Activated gamma-delta T cell treated with Interleukin-2 at 50 U/mL for 16 hours (primary cell): ENCODE measurements at places on chromosomes 5 and 9.

- DNase-seq, result no peak
These were observed 88.4 kb upstream of the GRAMD2B start for GRCh38 chr5:126334760-126335159.

DNA sequence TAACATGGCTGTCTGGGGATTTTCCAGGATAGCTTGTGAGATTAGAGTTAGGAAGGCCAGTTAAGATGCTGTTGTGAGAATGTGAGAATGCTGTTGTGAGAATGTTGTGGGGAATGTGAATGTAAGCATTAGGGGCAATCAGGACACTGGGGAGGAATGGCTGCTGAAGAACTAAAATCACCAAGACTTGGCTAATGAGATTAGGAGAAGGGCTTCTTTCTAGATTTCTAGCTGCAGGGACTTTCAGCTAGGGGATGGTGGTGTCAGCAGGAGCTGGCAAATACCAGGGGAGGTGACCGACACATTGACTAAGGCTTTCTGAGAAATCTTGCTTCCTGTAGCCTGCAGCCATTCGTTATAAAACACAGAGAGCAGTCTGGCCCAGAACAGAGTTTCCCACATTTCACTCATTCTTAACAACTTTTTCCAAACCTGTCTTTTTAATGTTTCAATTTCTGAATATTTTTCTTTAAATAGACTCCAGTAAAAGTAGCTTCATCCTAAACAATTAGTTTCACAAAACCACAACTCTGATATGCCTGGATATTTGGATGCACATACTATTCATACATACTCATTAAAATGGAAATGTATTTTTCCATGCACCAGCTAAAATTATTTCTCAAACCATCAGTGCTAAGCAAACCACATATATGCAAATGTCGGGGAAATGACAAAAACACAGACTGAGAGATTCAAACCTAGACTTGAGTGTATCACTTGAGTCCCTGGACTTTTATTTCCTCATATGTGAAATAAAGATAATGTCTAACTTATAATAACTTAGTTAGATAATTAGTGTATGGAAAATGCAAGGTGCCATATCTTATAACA lies 89.3 kb upstream of the TNC start:
- no peak for DNase-seq

DNA sequence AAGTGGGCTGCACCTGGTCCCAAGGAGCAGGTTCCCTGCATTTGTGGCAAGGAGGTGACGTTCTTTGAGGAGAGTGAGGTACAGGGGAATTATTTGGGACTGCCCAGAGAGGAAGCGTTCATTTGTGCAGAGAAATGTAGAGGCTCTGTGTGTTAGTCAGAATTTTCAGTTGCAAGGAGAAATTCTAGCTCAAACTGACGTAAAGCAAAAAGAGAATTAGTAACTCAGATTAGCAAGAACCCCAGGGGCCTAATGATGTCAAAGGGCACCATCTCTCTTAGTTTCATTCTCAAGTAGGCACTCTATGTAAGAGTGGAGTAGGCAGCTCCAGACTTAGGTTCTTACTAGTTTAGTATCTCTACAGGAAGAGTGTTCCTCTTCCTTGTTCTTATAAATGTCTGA lies 2.4 kb upstream of the TXN start:
- no peak for DNase-seq

GRCh38 chr5:168697034-168697720 lies 118.0 kb upstream of the PANK3 start:
- DNase-seq, result no peak

DNA sequence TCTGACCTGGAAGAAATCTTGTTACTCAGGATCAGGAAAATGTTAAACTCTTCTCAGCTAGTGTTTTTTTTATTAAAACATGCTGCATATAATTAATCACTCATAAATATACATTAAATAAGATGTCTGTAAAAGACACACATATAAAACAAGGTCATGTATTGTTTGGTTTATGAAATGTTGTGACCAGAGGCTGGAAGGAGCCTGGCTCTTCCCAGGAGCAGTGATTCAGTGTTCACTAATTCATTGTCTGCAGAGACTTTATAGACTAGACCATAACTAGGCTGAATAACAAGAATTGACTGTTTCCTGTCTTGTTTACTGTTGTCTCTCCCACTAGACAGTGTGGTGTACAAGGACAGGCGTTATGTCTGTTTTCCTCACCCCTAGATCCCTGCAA lies 49.1 kb upstream of the ANKRD55 start:
- no peak for DNase-seq

DNA sequence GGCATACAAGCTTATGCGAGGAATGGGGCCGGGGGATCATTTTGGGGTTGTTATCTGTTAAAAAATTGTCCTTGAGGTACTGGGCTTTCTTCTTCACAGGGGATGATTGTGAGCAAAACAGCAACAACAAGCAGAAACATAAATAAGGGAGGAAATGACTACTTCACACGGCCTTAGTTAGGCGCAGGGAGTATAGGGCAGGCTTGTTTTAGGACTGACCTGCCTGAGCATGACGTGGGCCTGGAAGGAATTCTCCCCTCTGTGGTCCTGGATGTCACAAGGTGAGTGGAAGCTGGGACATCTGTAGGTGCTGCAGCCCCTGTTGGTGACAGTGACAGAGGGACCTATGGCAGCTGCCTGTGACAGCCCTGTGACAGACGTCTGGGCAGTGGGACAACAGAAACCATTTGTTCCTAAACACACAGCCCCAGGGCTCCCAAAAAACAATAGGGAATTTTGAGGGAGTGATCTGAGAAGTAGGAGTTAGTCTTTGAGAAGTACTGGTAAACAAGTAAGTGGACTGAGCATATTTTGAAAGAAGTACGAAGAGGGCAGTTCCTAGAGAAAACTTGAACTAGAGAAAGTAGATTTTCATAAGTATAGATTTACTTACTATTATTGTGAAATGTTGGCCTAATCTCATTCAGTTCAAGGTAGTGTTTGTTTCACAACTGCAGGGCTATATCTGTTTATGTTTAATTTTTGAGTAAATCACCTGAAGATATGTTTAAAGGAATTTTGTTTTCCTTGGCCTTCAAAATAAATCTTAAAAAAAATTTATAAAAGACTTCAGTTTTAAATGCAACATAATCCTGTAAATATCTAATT lies 113.1 kb downstream of the KDM4C start:
- DNase-seq, result no peak

DNA sequence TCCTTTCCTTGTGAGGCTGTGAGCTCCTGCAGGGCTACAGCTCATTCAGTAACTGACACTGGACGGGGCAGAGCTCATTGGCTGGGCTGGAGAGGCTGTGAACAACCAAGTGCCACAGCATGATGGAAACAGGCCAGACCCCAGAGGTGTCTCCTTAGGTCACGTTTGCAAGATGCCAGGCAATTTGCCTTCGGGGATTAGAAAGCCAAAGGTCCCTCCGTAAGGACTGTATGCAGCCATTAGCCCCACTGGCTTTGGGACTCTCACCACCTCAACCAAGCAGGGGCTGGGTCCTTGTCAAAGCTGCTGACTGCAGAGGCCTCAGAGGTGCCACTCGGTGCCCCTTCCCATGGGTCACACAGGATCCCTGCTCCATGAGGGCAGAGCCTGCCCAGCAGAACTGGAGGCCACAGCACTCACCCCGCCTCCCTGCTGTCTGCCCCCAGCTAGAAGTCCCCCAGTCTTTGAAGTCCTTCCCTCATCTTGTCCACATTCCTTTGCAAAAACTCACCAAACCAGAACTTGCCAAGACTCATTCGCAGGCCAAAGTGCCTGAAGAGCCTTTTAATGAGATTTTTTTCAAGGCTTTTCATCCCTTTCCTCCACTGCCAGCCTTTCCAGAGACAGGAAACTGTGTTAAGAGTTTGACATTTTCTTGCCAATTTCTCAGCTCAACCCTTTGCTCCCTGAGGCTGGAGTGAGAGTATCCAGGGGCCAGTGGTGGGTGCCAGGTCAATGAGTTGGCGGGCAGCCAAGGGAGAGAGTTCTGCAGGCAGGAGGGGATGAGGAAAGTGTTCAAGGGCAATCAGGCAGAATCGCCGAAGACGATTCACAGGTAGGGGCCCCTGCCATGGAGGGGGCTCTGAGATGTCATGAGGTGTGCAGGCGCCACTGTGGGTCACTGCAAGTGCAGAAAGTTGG lies 39.7 kb upstream of the SLC25A51 start:
- DNase-seq, result no peak

- no peak for DNase-seq
These were observed 271.2 kb downstream of the EDIL3 start for GRCh38 chr5:84113246-84114105.

DNA sequence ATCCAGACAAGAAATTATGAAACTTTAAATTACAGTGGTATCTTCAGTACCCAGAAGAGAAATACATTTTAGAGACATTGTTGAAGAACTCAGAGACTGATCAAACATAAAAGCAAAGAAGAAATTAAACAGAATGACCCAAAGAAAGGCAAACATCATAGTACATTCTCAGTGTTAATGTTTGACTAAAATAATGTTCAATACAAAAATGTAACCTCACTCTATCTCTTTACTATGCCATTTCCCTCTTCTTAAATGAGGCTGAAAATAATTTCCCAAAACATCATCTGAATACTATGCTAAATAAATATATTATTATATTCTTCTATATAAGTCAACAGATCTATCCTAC lies 22.8 kb downstream of the TMEM161B start:
- DNase-seq, result no peak

DNA sequence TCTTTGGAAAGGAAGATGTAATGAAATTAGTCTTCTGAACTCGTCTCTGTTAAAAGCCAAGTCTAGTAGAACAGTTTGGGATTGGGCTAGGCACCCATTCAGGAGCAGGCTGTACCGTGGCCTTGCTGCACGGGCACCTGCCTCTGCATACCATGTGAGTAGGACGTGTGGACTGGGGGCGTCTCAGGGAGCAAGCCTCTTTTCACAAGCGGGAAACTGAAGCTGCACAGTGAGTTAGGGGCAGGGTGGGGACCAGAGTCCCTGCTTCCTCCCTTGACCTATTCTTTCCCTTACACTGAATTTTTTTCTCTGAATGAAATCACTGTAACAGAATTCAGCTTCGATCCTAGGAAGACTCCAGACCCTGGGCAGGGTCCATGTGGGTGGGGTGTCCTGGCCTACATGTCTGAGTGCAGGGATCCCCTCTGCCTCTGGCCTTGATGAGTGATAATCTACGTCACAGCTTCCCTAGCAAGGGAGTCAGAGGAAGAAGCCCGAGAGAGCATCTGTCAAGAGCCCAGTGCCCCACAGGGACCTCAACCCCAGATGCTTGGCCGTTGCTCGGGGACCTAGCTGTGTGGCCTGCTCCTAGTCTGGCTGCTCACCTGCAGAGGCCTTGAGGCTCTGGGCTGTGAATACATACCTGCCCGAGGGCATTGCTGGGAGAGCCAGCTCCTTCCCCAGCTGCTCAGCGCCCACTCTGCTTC lies 15.1 kb downstream of the PHF2 start:
- no peak for DNase-seq

DNA sequence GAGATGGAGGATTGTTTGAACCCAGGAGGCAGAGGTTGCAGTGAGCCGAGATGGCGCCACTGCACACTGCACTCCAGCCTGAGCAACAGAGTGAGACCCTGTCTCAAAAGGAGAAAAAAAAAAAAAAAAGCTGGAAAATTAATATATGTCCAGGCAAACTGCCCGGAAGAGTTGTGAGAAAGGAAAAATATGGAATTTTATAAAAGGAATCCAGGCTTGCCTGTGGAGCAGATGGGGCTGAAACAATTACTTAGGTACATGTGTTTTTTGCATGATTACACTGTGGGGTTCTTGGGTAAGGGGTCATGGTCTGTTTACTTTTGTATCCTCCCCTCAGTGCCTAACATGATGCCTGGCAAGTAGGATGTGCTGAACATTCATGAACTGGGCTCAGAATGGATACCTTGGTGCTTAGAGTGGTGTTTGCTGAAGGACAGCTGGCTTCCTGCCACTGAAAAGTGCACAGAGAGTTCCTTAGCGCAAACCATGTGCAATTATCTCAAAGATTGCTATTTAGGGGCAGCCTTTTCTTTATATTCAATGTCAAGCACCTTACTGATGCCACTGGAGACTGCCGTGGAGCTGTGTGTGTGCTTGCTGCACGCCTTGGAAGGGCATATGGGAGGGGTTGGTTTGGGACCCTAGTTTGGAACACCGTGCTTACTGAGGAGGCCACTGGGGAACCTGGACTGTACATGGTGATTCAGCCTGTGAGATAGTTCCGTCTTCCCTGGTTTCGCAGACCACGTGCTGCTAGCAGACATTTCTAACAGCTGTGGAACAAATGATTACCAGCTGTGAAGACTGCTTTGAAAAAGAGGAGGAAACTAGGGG lies 78.4 kb downstream of the MAP1B start:
- DNase-seq, result no peak

GRCh38 chr9:98861781-98862504 lies 54.5 kb downstream of the GALNT12 start:
- DNase-seq, result no peak

GRCh38 chr9:120212153-120212852 lies 367.7 kb downstream of the CDK5RAP2 start:
- no peak for DNase-seq

GRCh38 chr9:582775-583174 lies 258.7 kb upstream of the DMRT1 start:
- DNase-seq, result no peak

GRCh38 chr5:60533789-60534188 lies 166.2 kb downstream of the DEPDC1B start:
- no peak for DNase-seq

DNA sequence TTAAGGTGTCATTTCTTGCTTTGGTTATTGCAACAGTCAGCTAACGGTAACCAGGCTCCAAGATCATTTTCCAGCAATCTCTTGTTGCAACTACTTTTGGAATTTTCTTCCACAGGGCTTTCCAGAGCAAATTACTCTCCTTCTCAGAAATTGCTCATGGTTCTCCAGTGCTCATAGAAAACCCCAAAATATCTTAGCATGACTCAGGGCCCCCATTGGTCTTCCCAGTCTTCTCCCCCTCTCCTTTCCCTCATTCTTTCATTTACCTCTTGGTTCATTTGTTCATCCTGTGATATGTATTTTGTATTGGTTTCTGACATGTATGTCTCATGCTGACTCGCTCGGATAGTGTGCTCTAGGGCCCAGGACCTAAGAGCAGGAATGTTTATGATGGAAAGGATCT lies 35.6 kb downstream of the WWC1 start:
- no peak for DNase-seq

- DNase-seq, result no peak
These were observed 111.2 kb downstream of the SH3TC2 start for GRCh38 chr5:148951612-148952011.

GRCh38 chr9:15606643-15607472 lies 54.0 kb downstream of the CCDC171 start:
- no peak for DNase-seq

GRCh38 chr9:8660383-8660782 lies 860.8 kb upstream of the DMAC1 start:
- DNase-seq, result no peak

DNA sequence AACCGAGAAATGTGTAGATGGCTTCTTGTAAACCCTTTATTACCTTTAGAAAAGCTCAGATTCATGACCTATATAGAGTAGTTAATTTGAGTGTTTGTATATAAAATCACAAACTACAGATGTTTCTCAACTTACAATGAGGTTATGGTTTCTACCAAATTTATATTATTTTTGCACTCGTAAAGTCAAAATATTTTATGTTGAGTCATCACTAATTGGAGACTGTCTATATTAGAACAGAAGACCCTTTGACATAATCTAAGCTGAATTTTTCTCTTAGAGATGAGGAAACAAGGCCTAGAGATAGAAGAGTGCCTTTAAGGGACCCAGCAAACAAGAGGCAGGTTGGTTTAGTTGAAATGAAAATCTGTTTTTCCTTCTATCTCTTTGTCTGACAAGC lies 20.0 kb upstream of the NMUR2 start:
- no peak for DNase-seq

GRCh38 chr9:73118286-73118685 lies 33.4 kb upstream of the ANXA1 start:
- no peak for DNase-seq

GRCh38 chr5:55343609-55344008 lies 35.8 kb downstream of the MTREX start:
- no peak for DNase-seq
